Left lung (tissue), 14 donors: ENCODE measurements at places on chromosomes 5 and 9. TPM values are rescaled to one million over a fixed set of nuclear protein-coding genes. Genes with fewer than 3 reads are reported as not detected.

CNTNAP3B gene
- total RNA-seq = 3.4 TPM

SPATA31D4 gene
- not detected for total RNA-seq

WNT8A gene
- not detected for total RNA-seq

CDC37L1 gene
- 16.4 TPM for total RNA-seq

KCNMB1 gene
- 5.0 TPM for total RNA-seq

PCDHGA7 gene
- total RNA-seq = 1.7 TPM

NUDCD2 gene
- total RNA-seq = 17.9 TPM

TLE1 gene
- 29.2 TPM for total RNA-seq

SETD9 gene
- total RNA-seq = 5.2 TPM

GPR21 gene
- total RNA-seq = 0.41 TPM

INSL6 gene
- not detected for total RNA-seq

LCN1 gene
- total RNA-seq = not detected

NME5 gene
- total RNA-seq = 7.0 TPM

GRCh38 chr5:173065155-173065554 lies 9.0 kb downstream of the CREBRF start:
- DNase-seq = no peak

DNA sequence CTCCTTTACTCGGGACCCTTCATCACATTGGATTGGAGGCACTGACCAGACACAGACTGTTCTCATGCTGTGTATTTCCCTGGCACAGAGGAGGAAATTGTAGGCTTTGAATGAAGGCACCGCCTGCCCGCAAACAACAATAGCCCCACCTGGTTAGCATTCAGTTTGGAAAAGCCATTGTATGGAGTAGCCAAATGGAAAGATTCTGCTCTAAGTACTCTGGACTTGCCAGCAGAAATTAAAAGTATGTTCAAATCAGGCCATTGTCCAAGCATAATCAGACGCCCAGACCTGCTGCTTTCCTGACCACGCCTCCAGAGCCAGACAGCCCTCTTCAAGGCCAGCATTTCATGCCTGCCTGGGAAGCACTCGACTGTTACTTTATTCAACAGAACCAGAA lies 8.0 kb upstream of the SEMA4D start:
- peak; percentile 39 for DNase-seq

DNA sequence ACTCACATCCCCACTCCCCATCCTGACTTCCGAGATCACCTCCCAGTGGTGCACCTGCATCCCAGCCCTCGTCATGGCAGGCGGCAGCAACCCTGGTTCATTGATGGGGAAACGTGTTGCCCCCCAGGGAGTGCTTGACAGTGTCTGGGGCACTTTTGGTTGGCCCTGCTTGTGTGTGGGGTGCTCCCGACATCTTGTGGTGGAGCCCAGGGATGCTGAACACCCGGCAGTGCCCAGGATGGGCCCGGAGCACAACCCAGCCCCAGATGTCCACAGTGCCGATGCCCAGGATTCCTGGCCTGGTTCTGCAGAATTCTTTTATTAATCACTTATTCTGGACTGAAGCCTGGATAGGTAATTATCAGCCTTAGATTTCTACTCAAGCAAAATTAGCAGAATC lies 3.7 kb downstream of the MRPL36 start:
- peak; percentile 37 for DNase-seq

GRCh38 chr9:79201636-79202035 lies 370.1 kb upstream of the TLE4 start:
- no peak for DNase-seq

DNA sequence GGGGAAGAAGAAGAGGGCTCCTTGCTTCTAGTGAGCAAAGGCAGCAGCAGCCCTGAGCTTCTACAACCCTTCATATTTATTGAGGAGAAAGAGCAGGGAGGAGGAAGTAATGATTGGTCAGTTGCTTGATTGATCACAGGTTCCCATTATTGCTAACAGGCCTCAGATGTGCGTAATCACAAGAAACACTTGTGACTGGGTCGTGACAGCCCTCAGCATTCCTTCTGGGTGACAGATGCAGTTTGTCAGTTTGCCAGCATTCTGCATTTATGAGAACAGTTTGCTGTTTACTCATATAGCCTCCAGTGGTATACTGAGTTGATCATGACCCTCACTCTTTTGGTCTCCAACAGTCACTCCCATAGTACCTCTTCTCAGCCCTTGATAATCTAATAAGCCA lies 111.5 kb upstream of the TNC start:
- no peak for DNase-seq

DNA sequence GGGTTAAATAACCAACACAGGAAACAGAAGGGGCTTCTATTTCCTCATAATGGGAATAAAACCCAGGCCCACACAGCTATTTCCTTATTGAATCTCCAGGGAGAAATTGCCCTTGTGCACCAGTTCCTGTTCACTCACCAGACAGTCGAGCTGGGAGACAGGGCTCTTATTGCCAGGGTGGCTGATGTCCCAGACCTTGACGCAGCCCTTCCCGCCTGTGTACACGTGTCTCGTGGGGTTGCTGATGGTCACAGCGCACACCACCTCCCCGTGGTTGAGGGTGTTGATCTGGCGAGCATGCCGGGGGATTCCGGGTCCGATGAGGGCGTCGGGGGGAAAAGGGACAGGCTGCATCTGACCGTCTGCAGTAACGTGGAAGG lies 96.5 kb downstream of the TLE1 start:
- no peak for DNase-seq

GRCh38 chr9:8262625-8263622 lies 463.3 kb upstream of the DMAC1 start:
- no peak for DNase-seq

DNA sequence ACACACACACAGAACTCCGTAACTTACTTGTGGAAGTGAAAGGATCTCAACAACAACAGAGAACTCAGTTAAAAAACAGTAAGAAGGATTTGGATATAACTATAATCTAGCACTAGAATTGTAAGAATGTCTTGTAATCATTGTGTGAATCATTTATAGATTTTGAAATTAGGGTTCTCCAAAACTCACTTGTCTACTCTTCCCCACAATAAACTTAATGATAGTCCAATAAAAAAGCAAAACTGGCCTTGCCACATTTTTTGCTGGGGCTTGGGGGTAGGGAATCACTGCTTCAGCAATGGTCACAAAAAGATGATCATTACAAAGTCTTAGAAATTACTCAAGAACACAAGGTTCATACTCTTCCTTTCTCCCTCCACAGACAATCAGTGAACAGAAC lies 8.8 kb downstream of the TBCA start:
- no peak for DNase-seq

DNA sequence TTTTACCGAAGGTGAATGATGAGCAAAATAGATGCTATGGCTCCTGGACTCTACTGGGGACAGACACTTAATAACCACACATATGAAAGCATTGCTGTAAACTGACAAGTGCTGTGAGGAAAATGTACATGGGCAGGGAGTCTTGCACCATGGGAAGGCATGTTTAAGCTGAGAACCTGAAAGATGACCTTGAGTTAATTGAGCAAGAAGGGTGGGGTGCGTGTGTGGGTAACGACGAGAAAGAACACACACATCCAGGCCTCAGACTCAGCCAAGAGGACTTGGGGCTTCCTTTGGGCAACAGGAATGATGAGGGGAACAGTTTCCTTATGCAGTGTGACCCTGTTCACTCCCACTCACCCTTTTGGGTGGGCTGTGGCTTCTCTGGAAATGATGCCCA lies 73.1 kb downstream of the HSPA4 start:
- DNase-seq = no peak

DNA sequence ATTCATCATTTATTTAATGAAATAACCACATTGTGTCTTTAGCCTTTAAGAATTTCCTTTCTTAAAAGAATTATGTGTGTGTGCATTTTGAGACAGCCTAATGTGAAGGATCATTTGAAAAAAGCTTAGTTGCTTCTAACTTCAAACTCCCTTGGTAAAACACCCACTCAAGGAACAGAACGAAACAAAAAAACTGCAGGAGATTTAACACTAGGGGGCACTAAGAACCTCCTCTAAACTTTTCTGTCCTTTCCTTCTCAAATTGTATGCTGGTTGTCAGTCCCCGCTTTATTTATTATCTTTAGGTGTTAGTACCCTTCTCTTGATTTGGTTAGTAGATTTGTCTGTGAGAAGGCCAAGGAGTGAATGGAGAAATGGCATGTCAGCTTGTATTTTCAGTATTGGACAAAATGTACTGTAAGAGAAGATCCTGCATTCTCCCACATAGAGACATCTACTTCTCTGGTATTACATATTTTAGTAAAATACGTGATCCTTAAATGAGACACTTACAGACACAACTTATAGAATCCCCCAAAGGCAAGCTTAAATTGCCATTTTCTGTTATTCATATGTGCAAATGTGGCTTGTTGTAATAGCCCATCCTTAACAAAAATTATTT lies 229.7 kb downstream of the MRPS30 start:
- peak; percentile 15 for DNase-seq

- no peak for DNase-seq
Observed at GRCh38 chr5:9409413-9409960, 136.4 kb downstream of the SEMA5A start.

GRCh38 chr5:143606043-143606752 lies 202.7 kb upstream of the NR3C1 start:
- DNase-seq = no peak

- DNase-seq = no peak
Observed at GRCh38 chr5:151267491-151268260, 14.7 kb downstream of the GM2A start.

- no peak for DNase-seq
Observed at GRCh38 chr9:22528485-22528884, 81.9 kb downstream of the DMRTA1 start.

GRCh38 chr5:177113566-177114424 lies 19.8 kb upstream of the NSD1 start:
- DNase-seq = peak; percentile 70

- DNase-seq = no peak
Observed at GRCh38 chr9:70551801-70552200, 137.3 kb upstream of the KLF9 start.

DNA sequence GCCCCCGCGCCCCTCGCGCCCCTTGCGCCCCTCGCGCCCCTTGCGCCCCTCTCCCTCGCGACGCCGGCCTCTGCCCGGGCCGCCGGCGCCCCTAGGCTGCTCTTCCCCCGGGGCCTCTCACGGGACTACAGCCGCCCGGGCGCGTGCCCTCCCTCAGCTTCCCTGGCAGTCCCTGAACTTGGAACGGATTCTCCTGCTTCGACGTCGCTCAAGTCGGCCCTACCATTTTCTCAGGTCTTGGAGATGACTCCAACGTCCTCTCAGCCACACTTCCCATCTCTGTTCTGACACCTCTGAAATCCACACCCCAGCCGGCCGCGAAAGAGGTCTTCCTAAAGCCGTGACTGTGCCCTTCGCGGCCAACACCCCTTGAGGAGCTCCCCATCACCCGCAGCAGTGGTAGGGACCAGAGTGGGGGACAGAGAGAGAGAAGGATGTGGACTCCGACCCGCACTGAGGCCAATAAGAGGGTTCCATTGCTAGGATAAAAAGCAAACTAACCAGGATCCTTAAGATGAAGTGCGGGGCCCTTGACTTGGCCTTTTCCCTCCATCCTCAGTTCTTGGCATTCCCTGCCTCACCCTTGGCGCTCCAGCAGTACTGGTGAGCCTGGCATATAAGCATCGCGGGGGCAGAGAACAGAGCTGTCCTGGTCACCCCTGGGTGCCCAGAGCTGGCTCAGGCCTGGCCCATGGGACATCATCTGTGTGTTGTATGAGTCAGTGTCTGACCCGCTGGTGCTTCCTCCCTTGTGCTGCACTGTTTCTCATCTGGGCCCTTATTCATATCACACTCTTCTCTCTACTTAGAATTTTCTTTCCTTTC lies 38.6 kb upstream of the GARNL3 start:
- no peak for DNase-seq

- DNase-seq = no peak
Observed at GRCh38 chr5:91386120-91386519, 3.0 kb upstream of the ARRDC3 start.

DNA sequence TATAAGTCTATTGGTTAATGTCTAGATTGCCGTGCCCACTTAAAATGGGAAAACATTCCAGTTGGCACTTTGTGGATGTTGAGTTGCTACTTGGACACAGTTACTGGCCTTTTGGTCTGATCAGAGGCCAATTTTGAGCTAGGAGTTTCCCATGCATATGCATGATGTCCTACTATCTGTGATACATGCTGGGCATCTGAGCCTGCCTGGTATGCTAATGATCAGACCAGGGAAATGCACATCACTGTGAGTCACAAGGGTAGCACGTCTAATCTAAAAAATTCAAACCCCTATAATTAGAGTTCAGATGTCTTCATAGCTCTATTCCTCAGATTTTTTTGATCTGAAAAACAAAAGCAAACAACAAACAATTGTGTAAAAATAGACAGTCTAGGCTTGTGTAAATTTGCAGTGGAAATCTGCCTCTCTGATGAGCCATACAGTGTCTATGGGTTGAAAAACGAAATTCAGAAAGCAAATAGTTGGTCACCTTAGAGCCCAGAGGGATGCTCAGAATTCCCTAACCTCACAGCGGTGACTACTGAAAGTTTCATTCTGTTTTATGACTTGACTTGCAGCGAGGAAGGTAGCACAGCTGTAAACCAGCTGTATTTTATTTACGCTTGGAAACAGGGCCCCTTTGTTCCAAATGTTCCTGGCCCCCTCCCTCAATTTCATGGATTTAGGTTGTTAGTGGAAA lies 37.3 kb downstream of the PALM2AKAP2 start:
- no peak for DNase-seq

GRCh38 chr5:113271745-113272454 lies 162.9 kb downstream of the TSSK1B start:
- no peak for DNase-seq

DNA sequence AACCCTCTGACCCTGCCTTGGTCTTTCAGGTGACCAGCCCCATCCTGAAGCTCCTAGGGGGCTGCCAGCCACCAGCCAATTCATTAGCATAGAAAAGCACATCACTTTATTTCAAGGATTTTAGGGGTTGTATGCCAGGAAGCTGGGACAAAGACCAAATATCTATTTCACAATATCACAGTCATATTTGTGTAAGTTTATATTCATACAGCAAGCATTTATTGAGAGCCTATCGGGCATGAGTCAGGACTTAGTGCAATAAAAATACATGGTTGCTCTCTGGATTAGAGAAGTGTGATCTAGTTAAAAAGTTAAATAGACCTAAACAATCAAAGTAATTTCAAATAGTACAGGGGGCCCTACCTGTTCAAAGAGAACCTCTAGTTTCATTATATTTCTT lies 113.8 kb downstream of the ERCC6L2 start:
- no peak for DNase-seq

DNA sequence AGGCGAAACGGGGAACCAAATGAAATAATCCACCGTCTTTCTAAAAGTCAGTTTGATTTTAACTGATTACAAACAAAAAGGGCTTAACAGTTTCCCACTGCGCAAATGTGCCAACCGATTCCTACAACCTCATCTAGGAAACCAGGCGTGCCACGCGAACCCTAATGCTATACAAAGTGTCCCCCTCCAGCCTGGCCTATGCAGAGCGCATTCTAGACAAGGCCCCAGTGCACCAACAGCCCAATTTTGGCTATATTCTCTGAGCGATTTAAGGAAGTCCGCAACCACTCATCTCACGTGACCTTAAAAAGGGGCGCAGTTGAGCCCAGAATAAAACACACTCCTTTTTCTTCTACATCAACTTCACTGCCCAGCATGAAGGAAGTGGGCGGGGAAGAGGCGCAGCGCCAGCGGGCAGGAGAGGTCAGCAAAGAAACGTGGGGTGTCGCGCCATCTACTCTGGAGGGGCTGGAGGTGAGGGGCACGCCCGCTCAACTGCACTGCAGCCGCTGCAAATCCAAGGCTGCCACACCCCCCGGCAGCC lies 779 bp downstream of the FAM13B start:
- DNase-seq = peak; percentile 92
